Esophagus squamous epithelium (tissue), 5 donors: ENCODE measurements at places on chromosomes 16 and 17.

GRCh38 chr17:34998205-34998604 lies 17.9 kb downstream of the LIG3 start:
- peaks cover 86% of the 10 kb centered on the region for H3K36me3 ChIP-seq
- peak overlapping the region; percentile 47 for H3K27ac ChIP-seq
- H3K4me1 ChIP-seq, result peaks cover 6% of the 10 kb centered on the region
- H3K4me3 ChIP-seq, result no peak overlapping the region
- H3K27me3 ChIP-seq, result no peaks in the 10 kb centered on the region
- DNase-seq, result peak; percentile 5

DNA sequence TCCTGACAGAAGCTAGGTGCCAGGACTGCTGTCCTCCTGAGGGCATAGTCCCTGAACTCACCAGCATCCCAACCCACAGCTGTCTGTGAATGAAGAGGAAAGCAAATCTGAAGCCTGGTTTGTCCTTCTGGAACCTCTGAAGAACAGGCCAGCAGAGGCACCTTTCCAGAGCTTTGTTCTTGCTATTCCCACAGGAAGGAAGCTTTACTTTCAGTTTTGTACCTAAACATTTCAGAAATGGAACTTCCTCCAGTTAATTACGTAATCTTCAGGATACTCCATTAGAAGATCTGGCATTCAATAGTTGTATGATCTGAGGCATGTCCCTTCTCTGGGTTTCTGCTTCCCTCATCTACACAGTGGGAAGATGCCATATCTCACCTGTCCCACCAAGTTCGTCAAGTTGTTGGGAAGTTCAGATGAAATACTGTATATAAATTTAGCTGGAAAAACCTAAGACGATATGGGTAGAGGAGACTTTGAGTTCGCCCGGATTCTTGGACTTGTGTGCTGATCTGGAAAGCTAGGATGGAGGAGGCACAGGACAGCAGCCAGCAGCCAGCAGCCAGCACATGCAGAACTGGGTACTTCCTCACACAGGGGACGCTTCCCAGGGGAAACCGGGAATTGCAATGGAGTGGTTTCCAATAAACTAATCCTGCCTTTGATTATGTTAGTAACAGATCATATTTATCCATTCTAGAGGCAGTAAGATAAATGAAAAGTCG lies 22.4 kb downstream of the NXPH3 start:
- H3K36me3 ChIP-seq, result peaks cover 100% of the 10 kb centered on the region
- H3K4me3 ChIP-seq, result no peak overlapping the region
- H3K27me3 ChIP-seq, result no peaks in the 10 kb centered on the region
- DNase-seq, result no peak
- H3K4me1 ChIP-seq, result no peaks in the 10 kb centered on the region
- H3K27ac ChIP-seq, result peak overlapping the region; percentile 54

- no peaks in the 10 kb centered on the region for H3K36me3 ChIP-seq
- no peak for DNase-seq
- H3K4me3 ChIP-seq, result no peak overlapping the region
- peak overlapping the region; percentile 40 for H3K27ac ChIP-seq
- no peaks in the 10 kb centered on the region for H3K27me3 ChIP-seq
- H3K4me1 ChIP-seq, result peaks cover 26% of the 10 kb centered on the region
Measured at GRCh38 chr17:63423251-63423950, 22.7 kb downstream of the CYB561 start.

DNA sequence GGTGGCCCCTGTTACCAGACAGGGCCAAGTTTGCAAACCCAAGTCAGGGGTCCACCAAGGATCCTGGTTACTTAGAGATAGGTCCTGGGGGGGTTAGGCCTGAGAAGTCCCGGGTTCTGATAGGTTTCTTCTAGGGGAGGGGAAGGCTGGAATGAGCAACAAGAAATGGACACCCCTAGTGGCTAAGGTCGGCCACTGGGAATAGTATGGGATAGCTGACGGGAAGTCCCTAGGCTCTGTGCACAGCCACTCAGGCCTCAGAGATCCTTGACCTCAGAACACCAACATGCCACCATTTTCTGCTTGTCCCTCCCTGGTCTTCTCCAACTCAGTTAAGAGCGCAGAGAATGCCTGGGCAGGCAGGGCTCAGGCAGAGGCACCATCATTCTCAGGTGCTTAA lies 13.4 kb downstream of the TK2 start:
- peaks cover 96% of the 10 kb centered on the region for H3K36me3 ChIP-seq
- DNase-seq, result no peak
- peaks cover 12% of the 10 kb centered on the region for H3K4me1 ChIP-seq
- no peaks in the 10 kb centered on the region for H3K27me3 ChIP-seq
- H3K27ac ChIP-seq, result no peak overlapping the region
- H3K4me3 ChIP-seq, result no peak overlapping the region

DNA sequence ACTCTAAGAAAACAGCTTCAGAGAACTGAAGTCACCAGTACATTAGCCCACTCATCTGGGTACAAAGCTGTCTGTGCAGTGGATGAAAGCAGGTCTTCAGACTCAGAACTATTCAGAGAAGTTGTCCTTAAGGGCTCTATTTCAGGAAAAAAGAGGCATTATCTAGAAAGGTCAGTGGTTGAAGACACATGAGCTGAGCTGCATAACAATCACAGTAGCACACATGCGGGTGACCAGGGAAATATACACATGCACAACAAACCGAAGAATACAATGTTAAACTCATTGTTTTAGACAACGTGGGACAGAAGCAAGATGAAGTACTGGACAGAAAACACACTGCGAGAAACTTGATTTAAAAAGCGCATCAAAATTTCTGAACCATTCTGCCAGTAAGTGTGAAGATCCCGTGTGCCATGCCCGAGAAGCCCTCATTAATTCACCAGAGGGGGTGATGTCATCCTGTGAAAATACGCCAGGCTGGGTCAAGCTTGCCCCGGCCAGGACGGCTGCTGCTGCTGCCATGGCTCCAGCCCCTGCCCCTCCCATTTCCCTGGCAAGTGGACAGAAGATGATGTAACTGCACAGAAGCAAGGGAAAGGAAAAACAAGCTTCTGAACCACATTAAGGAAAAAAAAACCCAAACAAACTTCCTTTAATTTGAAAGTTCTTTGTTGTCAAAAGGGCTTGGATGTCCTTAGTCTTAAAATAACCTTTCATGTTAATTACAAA lies 10.1 kb downstream of the DYNC1LI2 start:
- H3K4me1 ChIP-seq, result peaks cover 36% of the 10 kb centered on the region
- H3K36me3 ChIP-seq, result peaks cover 10% of the 10 kb centered on the region
- no peaks in the 10 kb centered on the region for H3K27me3 ChIP-seq

DNA sequence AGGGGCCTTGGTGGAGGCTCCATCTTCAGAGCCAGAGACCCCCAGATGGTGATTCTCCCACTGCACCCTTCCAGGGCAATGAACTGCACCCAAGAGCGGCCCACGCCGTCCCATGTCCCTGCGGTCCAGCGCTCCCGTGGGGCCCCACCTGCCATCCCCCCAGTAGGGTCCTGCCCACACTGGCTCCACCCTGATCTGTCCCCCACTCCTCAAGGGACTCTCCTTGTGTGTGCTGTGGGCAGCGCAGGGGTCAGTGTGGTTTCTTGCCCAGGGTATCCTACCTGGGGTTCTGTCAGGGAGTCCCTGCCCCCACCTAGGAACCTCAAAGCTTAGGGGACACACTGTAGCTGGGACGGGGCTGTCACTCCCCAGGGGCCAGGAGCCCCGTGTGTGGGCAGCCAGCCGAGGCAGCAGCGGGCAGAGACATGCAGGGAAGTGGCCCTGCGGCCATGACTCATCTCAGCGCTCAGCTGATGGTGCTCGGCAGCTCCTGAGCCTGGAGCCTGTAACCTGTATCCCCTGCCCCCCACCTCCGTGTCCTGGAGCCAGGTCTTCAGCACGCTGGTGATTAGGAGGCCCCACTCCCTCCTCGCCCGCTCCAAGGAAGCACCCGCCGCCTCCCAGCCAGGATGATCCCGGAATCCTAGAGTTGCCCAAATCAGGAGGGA lies 35.7 kb upstream of the SSTR5 start:
- H3K36me3 ChIP-seq, result no peaks in the 10 kb centered on the region
- DNase-seq, result no peak
- no peak overlapping the region for H3K4me3 ChIP-seq
- H3K4me1 ChIP-seq, result no peaks in the 10 kb centered on the region

GRCh38 chr17:37191219-37191618 lies 184.6 kb upstream of the C17orf78 start:
- H3K27me3 ChIP-seq, result no peaks in the 10 kb centered on the region
- no peaks in the 10 kb centered on the region for H3K4me1 ChIP-seq
- H3K27ac ChIP-seq, result no peak overlapping the region
- no peak for DNase-seq
- peaks cover 12% of the 10 kb centered on the region for H3K36me3 ChIP-seq

- H3K27ac ChIP-seq, result peak overlapping the region; percentile 90
- no peak for DNase-seq
- H3K36me3 ChIP-seq, result no peaks in the 10 kb centered on the region
- no peaks in the 10 kb centered on the region for H3K27me3 ChIP-seq
Measured at GRCh38 chr16:75264999-75265910, 13.8 kb upstream of the BCAR1 start.

DNA sequence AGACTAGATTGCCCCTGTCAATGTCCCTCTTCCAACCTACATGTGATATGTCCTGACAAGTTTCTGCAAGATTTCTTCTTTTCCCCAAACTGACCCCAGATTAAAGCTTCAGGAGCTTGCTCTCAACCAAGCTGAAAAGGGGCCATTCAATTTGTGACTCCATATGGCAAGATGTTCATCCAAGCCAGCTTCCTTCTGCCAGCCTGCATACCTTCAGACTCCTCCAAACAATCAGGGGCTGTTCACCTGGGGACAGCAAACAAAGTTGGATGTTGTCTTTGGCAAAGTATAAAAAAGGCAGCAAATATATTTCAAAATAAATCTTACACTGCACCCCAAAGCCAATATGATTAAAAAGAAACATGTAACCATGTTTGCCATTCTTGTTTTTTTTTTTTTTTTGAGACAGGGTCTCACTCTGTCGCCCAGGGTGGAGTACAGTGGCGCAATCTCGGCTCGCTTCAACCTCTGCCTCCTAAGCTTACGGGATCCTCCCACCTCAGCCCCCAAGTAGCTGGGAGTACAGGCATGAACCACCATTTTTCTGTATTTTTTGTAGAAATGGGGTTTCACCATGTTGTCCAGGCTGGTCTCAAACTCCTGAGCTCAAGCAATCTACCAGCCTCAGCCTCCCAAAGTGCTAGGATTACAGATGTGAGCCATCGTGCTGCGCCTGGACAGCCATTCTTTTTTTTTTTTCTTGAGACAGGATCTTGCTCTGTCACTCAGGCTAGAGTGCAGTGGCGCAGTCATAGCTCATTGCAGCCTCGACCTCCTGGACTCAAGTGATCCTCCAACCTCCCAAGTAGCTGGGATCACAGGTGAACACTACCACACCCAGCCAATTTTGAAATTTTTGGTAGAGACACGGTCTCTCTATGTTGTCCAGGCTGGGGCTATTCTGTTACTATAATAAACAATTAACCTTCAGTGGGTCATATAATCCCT lies 50.0 kb upstream of the AKAP1 start:
- peak overlapping the region; percentile 64 for H3K27ac ChIP-seq
- peaks cover 7% of the 10 kb centered on the region for H3K4me1 ChIP-seq
- H3K27me3 ChIP-seq, result no peaks in the 10 kb centered on the region
- no peak for DNase-seq
